Small intestine (tissue), 16 donors: ENCODE measurements at places on chromosomes 6 and 20. TPM values are rescaled to one million over a fixed set of nuclear protein-coding genes. Genes with fewer than 3 reads are reported as not detected.

LINC00237 gene
- not detected for polyA plus RNA-seq

CALHM5 gene
- 0.66 TPM for polyA plus RNA-seq

EPHA7 gene
- polyA plus RNA-seq: 0.27 TPM

DNA sequence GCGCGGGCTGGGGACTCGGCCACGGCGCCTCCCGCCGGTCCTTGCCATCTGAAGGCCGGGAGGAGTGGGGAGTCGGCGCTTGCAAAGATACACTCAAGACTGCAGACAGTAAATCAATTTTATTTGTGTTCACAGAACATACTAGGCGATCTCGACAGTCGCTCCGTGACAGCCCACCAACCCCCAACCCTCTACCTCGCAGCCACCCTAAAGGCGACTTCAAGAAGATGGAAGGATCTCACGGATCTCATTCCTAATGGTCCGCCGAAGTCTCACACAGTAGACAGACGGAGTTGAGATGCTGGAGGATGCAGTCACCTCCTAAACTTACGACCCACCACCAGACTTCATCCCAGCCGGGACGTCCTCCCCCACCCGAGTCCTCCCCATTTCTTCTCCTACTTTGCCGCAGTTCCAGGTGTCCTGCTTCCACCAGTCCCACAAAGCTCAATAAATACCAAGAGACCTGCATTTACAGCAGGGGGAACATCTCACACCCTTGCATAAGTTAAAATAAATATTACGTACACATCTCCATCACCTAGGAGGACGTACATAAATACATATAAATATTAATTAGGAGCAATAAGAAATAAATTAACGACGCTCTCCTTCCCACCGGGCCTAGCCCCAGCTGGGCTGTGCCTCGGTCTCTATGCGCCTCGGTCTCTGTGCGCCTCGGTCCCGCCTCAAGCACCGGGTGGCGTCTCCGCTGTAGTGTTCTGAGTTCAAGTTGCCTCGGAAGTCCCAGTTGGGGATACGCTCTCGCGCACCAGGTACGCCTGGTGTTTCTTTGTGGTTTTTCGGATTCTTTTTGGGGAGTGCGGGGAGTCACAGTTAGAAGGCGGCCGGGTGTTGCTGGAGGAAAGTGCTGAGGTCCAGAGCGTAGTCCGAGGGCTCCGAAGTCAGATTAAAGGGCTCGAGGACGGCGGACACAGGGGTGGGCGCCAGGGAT is 889 bp upstream of the FLOT1 start:
- DNase-seq: peak; percentile 63

GRCh38 chr6:148716811-148717210 is 30.0 kb upstream of the UST start:
- DNase-seq: no peak

GRCh38 chr6:50277774-50278173 is 228.0 kb upstream of the DEFB112 start:
- no peak for DNase-seq

- DNase-seq: no peak
Observed at GRCh38 chr6:78611886-78612480, 255.4 kb upstream of the IRAK1BP1 start.

GRCh38 chr6:101404775-101405174 is 11.3 kb downstream of the GRIK2 start:
- DNase-seq: no peak

- no peak for DNase-seq
Observed at GRCh38 chr6:114762145-114762544, 419.3 kb upstream of the HS3ST5 start.

- DNase-seq: no peak
Observed at GRCh38 chr6:30341218-30341617, 3.7 kb upstream of the RPP21 start.

DNA sequence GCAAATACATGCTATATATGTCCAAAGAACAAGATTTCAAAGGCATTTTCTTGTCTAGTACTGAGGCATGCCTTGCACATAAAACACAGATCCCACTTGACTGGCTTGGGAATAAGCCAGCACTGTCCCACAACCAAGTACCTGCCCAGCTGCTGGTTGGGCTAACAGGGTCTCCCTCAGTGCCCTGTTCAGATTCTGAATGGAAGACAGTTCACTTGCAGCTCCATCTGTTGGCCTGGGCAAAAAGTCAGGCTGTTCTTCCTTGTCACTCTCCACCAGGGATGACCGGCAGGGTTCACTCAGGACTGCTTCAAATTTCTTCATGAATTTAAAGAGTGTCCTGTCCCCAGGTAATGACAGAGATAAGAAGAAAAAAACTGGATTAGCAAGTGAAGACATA is 44.4 kb upstream of the LYRM2 start:
- DNase-seq: no peak

- peak; percentile 3 for DNase-seq
Observed at GRCh38 chr6:21005816-21006570, 471.7 kb downstream of the CDKAL1 start.

GRCh38 chr6:53651764-53652401 is 13.7 kb downstream of the KLHL31 start:
- peak; percentile 91 for DNase-seq

DNA sequence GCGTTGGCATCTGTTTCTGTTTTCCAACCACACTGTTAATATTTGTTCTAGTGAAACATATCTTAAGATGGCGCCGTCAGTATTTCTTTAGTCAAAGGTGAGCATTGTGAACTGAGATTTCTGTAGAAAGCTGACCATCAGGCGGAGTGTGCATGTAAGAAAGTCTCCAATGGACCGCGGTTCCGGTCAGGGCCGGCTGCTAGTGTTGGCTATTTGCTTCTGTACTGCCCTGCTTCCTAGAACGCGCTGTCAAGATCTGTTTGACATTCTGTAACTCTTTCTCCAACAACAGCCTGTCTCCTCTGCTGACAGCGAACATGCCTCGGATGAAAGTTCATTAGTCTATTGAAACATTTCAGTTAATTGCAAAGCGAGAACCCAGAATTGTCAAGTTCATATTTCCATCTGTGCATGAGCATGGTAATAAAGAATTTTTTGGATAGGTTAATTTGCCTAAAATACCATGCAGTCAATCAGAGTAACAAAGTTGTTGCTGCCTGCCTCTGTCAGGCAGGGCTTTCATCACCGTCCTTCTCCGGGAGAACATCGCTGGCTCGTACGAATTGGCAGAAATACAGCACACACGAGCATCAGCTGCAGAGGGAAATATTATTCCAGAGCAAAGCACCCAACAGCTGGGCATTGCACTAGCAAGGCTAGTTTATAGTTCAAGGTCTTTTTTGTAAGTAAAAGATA is 369.1 kb downstream of the CDH4 start:
- DNase-seq: no peak

DNA sequence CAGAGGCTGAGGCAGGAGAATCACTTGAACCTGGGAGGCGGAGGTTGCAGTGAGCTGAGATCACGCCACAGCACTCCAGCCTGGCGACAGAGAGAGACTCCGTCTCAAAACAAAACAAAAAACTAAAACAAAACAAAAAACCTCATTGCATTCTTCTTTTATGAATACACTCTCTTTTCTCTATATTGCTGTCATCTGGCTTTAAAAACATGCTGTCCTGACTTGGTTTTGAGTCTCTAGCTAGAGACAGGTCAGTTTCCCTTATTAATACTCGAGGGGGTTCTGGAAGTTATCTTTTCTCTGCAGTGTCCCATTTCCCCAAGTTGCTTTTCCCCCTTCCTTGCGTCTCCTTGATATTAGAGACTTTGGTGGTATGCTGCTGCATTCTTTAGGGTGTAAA is 50.9 kb downstream of the RIOK1 start:
- DNase-seq: no peak
